Activated naive CD4-positive, alpha-beta T cell treated with anti-CD3 and anti-CD28 coated beads for 36 hours (primary cell): ENCODE measurements at places on chromosomes 1 and 21. TPM values are rescaled to one million over a fixed set of nuclear protein-coding genes. Genes with fewer than 3 reads are reported as not detected.

TTF2 gene
- total RNA-seq, result 122 TPM

TMCO2 gene
- not detected for total RNA-seq

GRCh38 chr1:46492871-46493270 is 3.2 kb downstream of the DMBX1 start:
- H3K27me3 ChIP-seq, result peaks cover 64% of the 10 kb centered on the region
- no peaks in the 10 kb centered on the region for H3K36me3 ChIP-seq
- no peak for DNase-seq
- H3K4me3 ChIP-seq, result no peak overlapping the region

DNA sequence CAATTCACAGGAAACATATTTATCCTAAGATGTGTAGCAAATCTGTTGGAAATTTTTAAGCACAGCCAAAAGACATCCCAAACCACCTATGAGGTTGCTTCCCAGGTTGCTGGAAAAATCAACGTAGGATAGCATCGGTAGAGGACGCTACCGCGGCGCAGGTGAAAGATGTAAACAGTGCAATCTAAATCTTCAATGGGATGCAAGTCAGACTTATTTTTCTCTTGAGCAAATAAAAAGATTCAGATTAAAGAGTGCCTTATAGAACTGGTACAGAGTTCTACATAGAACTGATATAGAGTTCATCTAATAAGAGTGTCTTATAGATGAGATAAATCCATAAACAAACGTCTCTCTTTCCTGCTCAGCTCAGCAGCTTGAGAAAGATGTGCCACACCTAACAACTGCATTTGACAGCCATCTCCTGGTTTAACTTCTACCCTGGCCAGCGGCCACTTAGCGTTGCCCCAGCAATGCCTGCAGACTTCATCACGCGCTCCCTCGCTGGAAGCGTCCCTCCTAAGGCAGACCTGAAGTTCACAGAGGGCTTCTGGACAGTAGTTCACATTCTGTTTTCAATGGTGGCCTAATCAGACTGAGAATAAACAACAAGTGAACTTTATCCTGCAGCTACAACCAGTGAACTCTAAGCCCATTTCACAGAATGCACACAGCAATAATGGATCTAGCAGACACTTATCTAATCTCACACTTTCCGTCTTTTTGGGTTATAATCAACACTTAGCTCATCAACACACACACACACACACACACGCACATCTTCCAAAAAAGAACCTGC is 164.5 kb downstream of the TOMM20 start:
- H3K27me3 ChIP-seq, result no peaks in the 10 kb centered on the region
- DNase-seq, result no peak
- peaks cover 73% of the 10 kb centered on the region for H3K4me1 ChIP-seq
- peak overlapping the region; percentile 97 for H3K27ac ChIP-seq

GRCh38 chr1:156281693-156282478 is 739 bp downstream of the SMG5 start:
- peaks cover 27% of the 10 kb centered on the region for H3K4me1 ChIP-seq
- peak; percentile 45 for DNase-seq
- peak overlapping the region; percentile 92 for H3K27ac ChIP-seq
- H3K36me3 ChIP-seq, result peaks cover 18% of the 10 kb centered on the region

DNA sequence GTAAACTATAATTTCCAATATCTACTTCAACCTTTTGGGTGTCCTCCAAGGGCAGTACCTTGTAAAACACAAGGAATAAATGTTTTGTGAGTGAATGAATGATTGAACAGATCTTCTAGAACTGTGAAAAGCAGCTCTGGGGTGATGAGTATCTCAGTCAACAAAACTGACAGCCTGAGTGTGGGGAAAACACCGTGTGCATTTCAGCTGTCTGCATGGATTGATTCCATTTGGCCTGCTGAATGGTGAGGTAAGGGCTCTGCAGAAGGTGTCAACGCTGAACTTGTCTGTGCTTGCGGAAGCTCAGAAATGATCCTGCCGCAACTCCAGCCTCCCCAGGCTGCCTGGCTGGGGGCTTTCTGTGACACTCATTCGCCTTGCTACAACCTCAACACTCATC is 7.4 kb upstream of the AGMAT start:
- DNase-seq, result no peak
- H3K4me3 ChIP-seq, result no peak overlapping the region
- H3K27ac ChIP-seq, result no peak overlapping the region
- H3K36me3 ChIP-seq, result peaks cover 12% of the 10 kb centered on the region

DNA sequence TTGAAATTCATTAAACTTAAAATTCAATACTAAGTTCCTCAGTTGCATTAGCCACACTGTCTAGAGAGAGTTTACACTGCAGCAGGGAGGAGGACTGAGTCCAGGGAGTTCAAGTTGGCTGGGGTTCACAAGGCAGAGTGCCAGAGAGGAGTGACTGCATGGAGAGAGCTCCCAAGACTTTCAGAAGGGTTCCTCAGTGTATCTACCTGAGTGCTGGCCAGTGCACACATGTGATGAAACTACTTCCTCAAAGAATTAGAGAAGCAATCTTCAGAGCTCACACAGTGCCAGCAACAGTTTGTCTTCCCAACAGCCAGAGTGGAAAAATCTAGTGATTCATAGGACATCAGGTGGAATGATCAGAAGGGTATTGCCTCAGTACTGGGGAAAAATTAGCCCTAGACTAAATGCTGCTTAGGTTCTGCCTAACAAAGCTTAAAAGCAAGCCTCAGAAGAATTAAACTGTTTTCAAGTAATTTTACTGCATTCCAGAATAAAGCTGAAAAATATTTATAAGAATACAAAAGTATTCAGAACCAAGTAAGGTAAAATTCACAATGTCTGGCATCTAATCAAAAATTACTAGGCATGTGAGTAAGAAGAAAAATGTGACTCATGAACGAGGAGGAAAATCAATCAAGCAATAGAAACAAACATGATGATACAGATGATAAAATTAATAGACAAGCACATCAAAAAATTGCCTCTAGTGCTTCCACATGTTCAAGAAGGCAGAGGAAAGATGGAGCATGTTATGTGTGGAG is 10.4 kb upstream of the WNT3A start:
- no peak for DNase-seq
- H3K4me1 ChIP-seq, result no peaks in the 10 kb centered on the region
- H3K27ac ChIP-seq, result no peak overlapping the region
- H3K27me3 ChIP-seq, result peaks cover 13% of the 10 kb centered on the region
- no peak overlapping the region for H3K4me3 ChIP-seq
